Right hindlimb (tissue), 1 donor: ENCODE measurements at places on chromosomes 3 and 15.

GRCh38 chr3:155070932-155071387 is 9.2 kb upstream of the MME start:
- peak; percentile 27 for DNase-seq

- no peak for DNase-seq
Observed at GRCh38 chr3:149247929-149248691, 26.5 kb upstream of the CP start.

DNA sequence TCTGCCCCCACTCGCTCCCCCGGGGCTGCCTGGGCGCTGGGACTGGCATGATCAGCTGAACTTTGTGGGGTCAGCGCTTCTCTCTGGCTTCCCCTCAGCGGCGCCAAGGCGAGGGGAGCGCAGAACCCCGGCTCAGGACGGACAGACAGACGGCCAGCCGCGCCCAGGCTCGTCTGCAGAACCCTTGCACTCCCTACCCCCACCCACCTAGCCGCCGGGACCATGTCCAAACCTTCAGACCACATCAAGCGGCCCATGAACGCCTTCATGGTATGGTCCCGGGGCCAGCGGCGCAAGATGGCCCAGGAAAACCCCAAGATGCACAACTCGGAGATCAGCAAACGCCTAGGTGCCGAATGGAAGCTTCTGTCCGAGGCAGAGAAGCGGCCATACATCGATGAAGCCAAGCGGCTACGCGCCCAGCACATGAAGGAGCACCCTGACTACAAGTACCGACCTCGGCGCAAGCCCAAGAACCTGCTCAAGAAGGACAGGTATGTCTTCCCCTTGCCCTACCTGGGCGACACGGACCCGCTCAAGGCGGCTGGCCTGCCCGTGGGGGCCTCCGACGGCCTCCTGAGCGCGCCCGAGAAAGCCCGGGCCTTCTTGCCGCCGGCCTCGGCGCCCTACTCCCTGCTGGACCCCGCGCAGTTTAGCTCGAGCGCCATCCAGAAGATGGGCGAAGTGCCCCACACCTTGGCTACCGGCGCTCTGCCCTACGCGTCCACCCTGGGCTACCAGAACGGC is 621 bp downstream of the SOX14 start:
- no peak for DNase-seq

DNA sequence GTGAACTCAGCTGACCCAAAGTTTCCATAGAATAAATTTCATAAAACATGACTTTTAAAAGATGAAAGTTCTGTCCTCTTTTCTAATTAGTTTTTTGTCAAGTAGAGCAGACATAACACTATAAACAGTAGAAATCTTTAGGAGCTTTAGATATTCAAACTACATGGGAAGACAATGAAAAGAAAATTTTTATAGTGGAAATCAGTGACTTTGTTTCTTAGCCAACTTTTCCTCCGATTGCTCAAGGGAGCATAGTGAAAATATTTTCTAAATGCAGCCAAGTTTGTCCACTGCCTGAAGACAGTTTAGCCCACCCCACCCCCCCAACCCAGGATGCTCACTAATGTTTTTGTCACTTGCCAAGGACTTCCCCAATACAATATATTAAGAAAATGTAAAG is 114.9 kb downstream of the PLD1 start:
- DNase-seq, result no peak

- DNase-seq, result no peak
Observed at GRCh38 chr3:2765002-2765579, 345.1 kb downstream of the IL5RA start.

DNA sequence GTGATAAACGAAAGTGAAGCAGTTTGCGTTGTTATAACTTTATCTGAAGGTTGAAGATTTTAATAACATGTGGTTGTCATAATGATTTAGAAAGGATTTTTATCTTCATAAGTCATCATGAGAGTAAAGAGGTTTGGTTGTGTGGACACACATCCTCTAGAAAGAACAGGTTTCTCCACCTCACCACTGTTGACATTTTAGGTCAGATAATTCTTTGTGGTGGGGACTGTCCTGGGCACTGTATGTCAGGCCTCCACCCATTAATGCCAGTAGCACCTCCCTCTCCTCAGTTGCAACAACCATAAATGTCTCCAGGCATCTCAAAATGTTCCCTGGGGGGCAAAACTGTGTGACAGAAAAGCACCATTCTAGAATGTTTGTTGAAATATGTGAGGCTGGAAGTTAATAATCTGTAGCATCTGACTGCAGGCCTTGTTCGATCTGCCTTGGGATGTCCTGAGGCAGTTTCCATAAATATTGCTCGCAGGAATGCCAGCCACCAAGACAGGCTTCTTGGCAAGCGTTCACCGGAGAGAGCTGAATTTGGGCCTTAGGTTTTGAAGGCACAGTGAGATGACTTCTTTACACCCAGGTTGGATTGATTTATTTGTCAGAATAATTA is 100.1 kb downstream of the ADAMTSL3 start:
- no peak for DNase-seq

- no peak for DNase-seq
Observed at GRCh38 chr15:72604794-72605193, 49.7 kb upstream of the GOLGA6B start.

DNA sequence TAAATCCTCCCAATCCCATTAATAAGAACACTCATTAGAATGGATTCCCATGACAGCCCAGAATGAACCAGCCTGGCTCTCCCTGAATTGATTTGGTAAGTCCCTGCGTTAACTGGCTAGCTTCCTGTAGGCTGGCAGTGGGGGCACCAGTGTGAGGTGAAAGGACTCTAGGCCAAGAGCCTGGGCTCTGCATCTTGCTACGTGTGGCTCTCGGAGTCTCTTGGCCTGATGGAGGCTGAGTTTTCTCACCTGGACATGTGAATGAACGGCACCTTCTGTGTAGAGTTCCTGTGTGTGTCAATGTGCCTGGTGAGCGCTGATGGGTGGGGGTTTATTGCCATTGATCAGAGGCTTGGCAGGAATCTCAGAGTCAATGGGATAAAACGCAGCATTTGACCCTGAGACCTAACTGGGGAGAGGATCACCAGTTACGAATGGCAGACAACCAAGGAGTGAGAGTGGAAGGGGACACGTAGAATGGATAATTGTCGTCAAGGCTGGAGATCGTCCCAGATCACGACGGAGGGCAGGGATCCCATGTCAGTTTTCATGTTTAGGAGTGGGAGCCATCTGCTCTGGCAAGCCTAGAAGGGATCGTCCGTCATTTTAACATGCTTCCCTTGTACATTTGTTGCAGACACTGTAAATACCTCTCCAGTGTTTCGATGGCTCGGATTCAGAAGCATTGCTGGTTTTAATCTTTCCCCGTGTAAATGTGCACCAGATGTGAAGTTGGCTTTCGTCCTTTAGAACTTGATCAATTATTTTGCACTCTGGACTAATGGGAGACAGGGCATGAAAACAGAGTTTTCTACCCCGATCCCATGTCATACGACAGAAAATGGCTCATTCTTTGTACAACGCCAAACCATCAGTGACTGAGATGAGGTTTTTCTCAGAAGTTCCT is 9.0 kb upstream of the KLF13 start:
- DNase-seq, result no peak

- no peak for DNase-seq
Observed at GRCh38 chr15:31235311-31236183, 91.1 kb upstream of the KLF13 start.

DNA sequence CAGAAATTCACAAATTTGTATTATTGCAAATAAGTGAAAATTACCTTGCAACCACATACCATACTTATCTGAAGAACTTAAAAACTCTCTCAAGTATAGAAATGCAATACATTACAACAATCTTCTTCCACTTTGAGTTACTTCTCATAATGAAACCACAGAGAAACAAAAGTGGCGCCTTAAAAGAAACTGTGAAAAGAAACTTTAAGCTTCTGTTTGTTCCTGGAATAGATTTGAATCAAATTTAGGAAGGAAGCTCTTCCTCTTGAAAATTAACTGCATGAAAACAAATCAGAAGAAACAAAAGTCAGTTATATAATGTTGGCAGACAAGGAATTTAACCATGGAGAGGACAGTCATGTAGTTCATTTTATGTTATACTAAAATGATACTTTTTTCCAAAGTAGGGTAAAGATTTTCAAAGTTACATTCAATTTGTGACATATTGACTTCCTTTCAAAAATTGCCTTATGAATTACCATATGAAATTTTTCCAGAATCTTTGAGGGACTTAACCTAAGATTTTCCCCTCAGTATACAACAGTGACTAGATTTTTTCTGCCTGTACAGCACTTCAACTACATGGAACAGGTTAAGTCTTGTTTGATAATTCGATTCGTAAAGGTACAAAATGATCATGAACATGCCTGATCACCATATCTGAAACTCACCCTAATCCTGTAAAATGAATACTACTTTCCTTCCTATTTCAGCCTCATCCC is 57.6 kb upstream of the TNFSF10 start:
- DNase-seq, result no peak

DNA sequence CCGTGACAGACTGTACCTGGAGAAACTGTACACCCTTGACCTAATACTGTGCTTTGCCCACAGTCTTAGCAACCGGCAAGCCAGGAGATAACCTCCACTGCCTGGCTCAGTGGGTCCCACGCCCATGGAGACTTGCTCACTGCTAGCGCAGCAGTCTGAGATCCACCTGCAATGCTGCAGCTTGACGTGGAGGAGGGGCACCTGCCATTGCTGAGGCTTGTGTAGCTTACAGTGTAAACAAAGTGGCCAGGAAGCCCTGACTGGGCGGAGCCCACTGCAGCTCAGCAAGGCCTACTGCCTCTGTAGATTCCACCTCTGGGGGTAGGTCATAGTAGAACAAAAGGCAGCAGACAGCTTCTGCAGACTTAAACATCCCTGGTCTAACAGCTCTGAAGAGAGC is 189.3 kb downstream of the EDEM1 start:
- no peak for DNase-seq
